ENCODE measurements at places on chromosomes 6 and 20.

GRCh38 chr6:7631466-7631865 is 41.5 kb downstream of the SNRNP48 start:
- no peak for DNase-seq

DNA sequence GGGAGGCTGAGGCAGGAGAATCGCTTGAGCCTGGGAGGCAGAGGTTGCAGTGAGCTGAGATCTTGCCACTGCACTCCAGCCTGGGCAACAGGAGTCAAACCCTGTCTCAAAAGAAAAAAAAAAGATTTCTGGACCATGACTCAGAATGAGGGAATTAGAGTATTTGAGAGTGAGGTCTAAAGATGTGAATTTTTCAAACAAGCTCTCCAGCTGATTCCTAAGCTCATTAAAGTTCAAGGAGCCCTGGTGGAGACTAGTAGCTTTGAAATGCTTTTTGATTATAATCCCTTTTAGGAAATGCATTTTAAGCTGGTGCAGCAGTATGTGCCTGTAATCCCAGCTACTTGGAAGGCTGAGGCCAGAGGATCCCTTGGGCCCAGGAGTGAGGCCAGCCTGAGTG is 21.8 kb upstream of the SRF start:
- no peak for DNase-seq

- no peak for DNase-seq
Observed at GRCh38 chr6:118748311-118749062, 97.1 kb upstream of the CEP85L start.

DNA sequence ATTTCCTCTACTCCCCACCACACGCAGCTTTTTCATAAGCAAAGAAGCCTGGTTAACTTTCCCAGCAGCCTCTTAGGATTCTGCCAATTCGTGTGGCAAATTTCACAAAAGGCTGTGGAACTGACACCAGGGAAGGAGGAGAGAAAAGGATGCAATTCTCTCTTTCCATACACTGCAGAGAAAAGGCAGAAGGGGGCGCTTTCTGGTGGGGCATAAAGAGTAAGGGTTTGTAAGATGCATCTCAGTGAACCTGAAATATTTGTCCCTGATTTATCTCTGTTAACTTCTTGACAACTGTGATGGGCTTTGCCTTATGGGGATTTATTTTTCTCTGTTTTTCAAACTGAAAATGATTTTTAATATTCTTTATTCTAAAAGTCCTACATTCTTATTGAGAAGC is 45.5 kb upstream of the GLP1R start:
- DNase-seq: no peak

GRCh38 chr6:24408719-24409410 is 6.1 kb downstream of the MRS2 start:
- DNase-seq: no peak

DNA sequence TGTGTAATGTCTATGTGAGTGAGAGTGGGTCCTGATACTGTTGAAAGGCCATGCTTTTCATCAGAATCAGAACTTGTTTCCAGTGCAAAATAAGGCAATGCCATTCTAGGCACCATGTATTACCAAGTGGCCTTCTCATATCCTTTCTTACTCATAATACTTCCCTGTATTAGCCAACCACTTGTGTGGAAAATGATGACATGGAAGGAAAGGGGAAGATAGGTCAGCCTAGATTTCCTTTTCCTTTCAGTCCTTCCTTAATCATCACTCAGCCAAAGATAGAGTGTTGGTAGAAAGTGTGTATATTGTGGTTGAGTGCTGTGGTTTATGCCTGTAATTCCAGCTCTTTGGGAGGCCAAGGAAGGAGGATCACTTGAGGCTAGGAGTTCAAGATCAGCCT is 158.6 kb upstream of the PREP start:
- no peak for DNase-seq

DNA sequence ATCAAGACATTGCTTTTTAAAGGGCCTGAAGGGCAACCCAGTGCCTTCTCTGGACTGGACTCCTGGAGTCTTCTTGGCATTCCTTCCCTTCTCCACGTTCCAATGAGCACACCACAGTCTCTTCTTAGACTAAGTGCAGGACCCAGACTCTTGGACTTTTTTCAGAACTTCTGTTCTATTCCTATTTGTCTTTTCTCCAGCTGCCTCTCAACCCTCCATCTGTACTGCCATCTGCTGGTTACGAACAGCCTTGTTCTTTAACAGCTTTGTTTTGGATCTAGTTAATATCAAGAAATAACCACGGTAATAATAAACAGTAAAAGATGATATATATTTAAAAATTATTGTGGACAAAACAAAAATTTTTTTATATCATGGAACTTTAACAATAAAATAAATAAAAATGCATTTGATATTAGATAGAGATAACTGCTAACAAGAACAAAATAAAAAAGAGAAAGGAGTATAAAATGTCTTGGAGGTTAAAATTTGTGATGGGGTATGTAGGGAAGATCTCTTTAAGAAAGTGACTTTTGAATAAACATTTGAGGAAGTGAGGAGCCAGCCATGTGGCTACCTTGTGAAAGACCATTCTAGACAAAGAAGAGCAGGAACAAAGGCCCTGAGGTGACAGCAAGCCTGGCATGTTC is 105.1 kb upstream of the HCRTR2 start:
- DNase-seq: no peak

- no peak for DNase-seq
Observed at GRCh38 chr6:151440498-151440897, 11.4 kb downstream of the RMND1 start.

All from T-helper 2 cell (primary cell).